ENCODE measurements at places on chromosomes 2 and 18.

DNA sequence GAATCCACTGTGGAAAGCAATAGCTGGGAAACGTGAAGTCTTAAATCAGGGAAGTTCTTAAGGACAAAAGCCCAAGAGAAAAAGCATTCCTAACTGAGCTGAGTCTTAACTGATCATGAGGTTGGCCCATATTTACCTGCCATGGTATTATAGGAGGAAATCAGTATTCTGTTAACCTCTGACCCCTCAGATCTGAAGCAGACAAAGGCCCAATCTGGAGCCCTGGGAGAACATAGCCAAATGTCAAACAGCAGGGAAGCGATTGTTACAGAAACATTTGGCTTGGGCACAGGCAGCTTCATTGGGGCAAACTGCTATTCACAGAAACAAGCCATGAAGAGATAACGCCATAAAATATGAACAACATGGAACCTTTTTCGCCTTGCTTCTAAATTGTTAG lies 18.8 kb downstream of the EPHA4 start:
- DNase-seq = no peak

GRCh38 chr2:110772383-110772755 lies 40.0 kb downstream of the ACOXL start:
- no peak for DNase-seq

GRCh38 chr2:239978411-239978810 lies 46.7 kb downstream of the NDUFA10 start:
- DNase-seq = no peak

- DNase-seq = no peak
Observed at GRCh38 chr2:80002112-80002511, 302.4 kb downstream of the LRRTM1 start.

DNA sequence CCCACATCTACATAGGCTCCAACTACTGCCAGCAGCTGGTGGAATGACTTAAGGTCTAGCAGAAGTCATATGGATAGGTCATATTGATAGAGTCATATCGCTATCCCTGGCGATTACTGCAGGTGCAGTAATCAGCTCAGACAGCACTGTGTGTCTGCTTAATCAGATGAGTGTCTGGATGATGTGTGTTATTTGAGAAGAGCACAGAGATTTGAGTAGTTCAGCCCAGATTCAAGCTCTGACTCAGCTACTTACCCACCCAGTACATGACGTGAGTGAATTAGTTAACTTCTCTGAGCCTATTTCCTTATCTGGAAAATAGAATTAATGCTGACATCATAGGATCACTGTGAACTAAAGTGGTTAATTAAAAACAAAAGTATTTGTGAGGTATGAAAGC lies 78.9 kb downstream of the EHD3 start:
- no peak for DNase-seq

- no peak for DNase-seq
Observed at GRCh38 chr2:150528861-150529801, 41.7 kb upstream of the RND3 start.

GRCh38 chr2:96114546-96114902 lies 1.8 kb downstream of the ADRA2B start:
- no peak for DNase-seq
